ENCODE measurements at places on chromosomes 1 and 21.

DNA sequence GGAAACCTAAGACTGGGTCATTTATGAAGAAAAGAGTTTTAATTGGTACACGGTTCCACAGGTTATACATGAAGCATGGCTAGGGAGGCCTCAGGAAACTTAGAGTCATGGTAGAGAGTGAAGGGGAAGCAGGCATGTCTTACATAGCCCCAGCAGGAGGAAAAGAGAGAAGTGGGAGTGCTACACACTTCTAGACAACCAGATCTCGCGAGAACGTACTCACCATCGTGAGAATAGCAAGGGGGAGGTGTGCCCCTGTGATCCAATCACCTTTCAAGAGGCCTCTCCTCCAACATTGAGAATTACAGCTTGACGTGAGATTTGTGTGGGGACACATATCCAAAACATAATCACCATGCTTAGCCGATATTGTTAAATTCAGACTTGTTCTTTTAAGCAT is 62.8 kb downstream of the DYRK1A start:
- no peak for DNase-seq

- no peak for DNase-seq
These were observed 96.7 kb upstream of the QSOX1 start for GRCh38 chr1:180057883-180058396.

- DNase-seq, result no peak
These were observed 62.5 kb downstream of the WNT9A start for GRCh38 chr1:227885135-227885647.

GRCh38 chr1:44411861-44412260 is 6.8 kb downstream of the RNF220 start:
- DNase-seq, result no peak

All from cortex of kidney (tissue), 1 donor.